Activated gamma-delta T cell treated with Interleukin-2 at 50 U/mL for 16 hours (primary cell): ENCODE measurements at places on chromosomes 4 and X.

GRCh38 chr4:40672528-40673522, 43.2 kb upstream of the RBM47 start:
- no peak for DNase-seq

DNA sequence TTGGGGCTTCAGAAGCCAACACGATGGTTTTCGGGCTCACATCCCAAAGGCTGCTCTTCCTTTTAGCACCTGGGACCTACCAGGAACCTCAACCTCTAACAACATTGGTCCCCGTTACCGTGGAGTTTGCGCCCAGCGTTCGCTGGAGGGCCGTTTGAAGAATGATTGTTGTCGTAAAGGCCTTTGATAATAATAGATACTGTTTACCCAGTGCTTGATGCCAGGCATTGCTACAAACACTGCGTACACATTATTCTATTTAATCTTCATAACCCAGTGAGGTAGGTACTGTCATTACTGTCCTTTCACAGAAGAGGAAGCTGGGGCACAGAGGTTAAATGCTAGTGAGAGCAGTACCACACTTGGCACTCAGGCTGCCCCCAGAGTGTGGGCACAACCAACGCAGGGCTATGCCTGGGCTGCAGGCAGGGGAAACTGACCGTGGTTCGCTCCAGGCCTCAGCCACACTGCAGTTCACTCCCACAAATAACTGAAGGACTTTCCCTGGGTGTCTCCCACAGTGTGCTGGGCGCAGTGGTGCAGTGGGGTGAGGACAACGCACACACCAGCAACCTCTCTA, 1.0 kb upstream of the ACSL1 start:
- DNase-seq = no peak

- no peak for DNase-seq
These were observed 48.2 kb downstream of the STK26 start for GRCh38 chrX:132071254-132071653.

- no peak for DNase-seq
These were observed 9.4 kb upstream of the TIMP1 start for GRCh38 chrX:47572773-47573340.

DNA sequence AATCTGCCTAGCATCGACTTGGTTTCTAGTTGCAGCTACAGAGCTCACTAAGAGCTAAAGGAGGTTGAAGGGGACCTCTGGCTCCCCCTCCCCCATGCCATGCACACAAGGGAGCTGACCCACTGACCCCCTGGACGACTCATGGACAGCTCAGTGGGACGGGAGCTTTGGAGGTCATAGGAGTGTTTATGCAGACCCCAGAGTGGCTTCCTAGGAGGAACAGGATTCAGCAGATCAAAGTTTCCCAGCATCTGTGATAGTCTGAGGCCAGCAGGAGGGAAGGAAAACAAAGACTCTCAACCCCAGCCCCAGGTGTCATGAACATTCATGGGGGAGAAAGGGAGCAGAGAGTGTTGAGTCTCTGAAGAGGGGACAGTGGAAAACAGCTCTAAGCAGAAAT, 104.4 kb downstream of the ARSF start:
- DNase-seq = no peak

- no peak for DNase-seq
These were observed 179.3 kb upstream of the STS start for GRCh38 chrX:6968231-6968630.

DNA sequence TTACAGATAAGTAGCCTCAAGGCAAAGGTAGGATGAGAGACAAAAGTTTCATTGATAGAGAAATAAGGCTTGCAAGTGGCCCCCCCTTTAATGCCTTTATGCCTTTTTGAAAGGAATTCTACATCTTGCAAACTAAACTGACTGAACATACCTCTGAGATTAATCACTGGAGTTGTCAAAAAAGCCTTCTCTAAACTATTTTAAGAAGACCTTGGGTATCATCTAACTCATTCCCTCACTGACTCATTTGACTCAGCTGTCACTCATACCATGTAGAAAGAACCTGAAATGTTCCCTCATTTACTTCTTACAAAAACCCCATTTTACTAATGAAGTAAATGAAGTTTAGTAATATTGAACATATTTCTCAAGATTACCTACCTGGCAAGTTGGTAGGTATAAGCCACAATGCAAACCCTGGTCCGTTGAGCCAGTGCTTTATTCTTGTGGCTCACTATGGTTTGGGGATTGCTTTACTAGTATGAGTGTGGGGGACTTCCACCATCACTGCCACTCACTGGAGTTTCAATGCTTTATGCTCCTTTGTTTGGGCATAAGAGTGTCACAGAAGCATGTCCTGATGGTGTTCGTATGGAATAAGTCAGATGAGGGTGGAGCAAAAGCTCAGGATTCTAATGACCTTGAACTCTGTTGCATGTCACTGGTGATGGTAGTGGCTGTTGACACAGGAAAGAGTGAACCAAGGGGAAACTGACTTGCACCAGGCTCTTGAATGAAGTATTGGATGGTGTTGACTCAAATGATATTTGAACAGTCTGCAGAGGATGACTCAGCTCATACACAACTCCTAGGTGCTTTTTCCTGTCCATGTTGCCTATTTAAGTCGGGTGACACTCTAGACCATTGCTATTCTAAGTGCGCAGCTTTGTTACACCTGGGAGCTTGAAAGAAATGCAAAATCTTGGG, 305.5 kb upstream of the EMCN start:
- no peak for DNase-seq

DNA sequence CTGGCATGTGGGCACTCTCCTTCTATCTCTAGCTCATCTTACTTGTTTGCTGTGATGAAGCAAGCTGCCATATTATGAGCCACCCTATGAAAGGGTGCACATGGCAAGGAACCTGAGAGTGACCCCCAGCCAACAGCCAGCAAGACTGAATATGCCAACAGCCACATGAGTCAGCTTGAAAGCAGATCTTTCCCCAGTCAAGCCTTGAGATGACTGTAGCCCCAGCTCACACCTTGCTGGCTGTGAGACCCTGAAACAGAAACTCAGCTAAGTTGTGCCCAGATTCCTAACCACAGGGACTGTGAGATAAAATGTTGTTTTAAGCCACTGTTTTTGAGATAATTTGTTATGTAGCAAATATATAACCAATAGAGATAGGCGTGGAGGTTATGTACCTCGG, 36.2 kb downstream of the KDM5C start:
- no peak for DNase-seq
